Vagina (tissue), 2 donors: ENCODE measurements at places on chromosomes 6 and 20. TPM values are rescaled to one million over a fixed set of nuclear protein-coding genes. Genes with fewer than 3 reads are reported as not detected.

- H3K27me3 ChIP-seq: no peaks in the 10 kb centered on the region
- no peak for DNase-seq
- H3K27ac ChIP-seq: no peak overlapping the region
- H3K36me3 ChIP-seq: no peaks in the 10 kb centered on the region
These were observed 81.3 kb downstream of the SEL1L2 start for GRCh38 chr20:13909067-13909466.

The C20orf144 gene
- total RNA-seq: not detected

- H3K36me3 ChIP-seq: peaks cover 9% of the 10 kb centered on the region
- peaks cover 18% of the 10 kb centered on the region for H3K4me1 ChIP-seq
- no peaks in the 10 kb centered on the region for H3K27me3 ChIP-seq
- no peak for DNase-seq
These were observed 13.5 kb downstream of the NCOA7 start for GRCh38 chr6:125804264-125804663.

The NPBWR2 gene
- total RNA-seq: not detected

DNA sequence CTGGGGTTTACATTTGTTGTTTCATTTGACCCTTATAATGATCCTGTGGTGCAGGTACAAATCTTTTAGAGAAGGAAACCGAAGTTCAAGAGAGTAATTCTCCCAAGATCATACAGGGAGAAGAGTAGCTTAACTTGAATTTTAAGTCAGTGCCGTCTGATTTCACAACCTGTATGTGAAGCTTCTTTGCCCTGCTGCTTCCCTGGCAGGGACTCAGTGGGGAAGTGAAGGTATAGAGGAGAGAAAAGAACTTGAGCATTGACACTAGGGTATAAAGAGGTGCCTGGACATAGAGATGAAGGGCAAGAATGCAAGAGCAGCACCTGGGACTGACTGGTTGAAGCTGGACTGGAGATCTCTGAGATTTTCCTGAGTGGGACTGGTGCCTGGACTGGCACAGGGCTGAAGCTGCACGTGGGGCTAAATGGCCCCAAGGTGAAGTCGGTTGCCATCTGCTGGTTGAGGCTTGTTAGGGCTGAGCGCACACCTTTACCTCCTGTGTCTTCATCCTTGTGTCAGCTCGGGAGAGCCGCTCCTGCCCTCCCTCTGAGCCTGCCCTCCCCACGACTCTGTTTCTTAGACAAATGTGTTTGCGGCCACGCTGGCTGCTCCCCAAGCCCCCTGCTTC is 41.8 kb downstream of the FARS2 start:
- H3K27ac ChIP-seq: no peak overlapping the region
- no peak for DNase-seq
- H3K4me1 ChIP-seq: peaks cover 17% of the 10 kb centered on the region
- no peak overlapping the region for H3K4me3 ChIP-seq
- no peaks in the 10 kb centered on the region for H3K27me3 ChIP-seq

The MRAP2 gene
- total RNA-seq: 4.2 TPM

- DNase-seq: no peak
- H3K27ac ChIP-seq: no peak overlapping the region
- H3K27me3 ChIP-seq: no peaks in the 10 kb centered on the region
- no peak overlapping the region for H3K4me3 ChIP-seq
- H3K4me1 ChIP-seq: no peaks in the 10 kb centered on the region
These were observed 17.7 kb downstream of the LOC128125822 start for GRCh38 chr6:63589952-63590411.

DNA sequence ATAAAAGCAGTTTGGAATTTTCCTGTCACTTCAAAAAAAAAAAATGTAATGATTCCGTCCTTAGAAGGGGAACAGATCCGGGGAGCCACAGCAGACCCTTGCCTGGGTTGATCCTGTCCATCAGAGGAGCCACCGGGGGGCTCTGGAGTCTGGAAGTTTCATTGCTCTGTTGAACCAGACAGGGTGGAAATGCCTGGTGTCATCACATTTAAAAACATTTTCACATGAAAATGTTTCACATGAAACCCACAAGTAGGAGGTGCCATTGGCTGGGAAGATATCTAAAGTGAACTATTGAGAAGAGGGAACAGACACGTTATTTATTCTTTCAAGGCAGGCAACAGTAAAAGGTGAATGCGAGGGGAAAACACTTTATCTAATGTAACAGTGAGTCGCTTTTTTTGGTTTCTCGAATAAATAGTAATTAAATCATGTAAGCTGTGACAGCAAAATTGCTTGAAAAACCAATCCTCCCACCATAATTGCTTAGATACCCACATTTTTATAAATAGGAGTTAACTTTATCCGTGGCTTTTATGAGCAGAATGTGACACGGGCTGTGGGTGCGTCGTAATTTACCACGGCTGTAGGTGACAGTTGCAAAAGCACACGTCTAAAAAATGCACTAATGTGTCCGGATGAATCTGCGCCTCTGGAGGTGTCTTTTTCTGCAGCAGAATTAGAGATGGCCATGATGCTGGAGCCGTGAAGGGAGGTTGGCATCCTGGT is 323.4 kb downstream of the TAF4 start:
- DNase-seq: no peak
- no peaks in the 10 kb centered on the region for H3K4me1 ChIP-seq
- H3K4me3 ChIP-seq: no peak overlapping the region
- no peaks in the 10 kb centered on the region for H3K36me3 ChIP-seq
- H3K27me3 ChIP-seq: no peaks in the 10 kb centered on the region

DNA sequence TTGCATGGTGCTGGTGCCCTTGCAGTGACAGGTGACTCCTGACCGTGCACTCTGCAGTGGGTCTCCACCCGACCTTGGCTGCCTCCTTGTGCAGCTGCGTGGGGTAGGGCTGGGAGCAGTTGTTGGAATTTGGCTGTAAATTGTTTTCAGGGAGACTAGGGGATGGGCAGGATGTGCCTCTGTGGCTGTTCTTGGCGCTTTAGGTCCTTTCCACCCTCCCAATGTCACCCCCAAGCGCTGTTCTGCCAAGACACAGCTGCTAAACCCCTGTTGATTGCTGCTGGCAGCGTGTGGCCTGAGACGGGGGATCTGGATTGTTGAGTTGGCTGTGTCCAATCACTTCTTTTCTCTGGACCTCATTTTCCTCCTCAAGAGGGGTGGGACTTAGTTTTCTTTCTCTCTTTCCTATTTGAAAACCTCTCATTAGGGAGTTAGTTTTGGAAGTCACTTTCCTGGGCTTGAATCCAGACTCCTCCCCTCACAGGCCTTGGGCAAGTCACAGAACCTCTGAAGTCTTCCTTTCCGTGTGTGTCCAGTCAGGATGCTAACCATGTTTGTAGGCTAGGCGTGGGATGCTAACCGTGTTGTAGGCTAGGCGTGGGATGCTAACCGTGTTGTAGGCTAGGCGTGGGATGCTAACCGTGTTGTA is 8.5 kb downstream of the IGF2R start:
- H3K4me1 ChIP-seq: peaks cover 92% of the 10 kb centered on the region
- DNase-seq: no peak
- H3K27me3 ChIP-seq: no peaks in the 10 kb centered on the region

The CTCFL gene
- not detected for total RNA-seq

The BPI gene
- total RNA-seq: not detected

DNA sequence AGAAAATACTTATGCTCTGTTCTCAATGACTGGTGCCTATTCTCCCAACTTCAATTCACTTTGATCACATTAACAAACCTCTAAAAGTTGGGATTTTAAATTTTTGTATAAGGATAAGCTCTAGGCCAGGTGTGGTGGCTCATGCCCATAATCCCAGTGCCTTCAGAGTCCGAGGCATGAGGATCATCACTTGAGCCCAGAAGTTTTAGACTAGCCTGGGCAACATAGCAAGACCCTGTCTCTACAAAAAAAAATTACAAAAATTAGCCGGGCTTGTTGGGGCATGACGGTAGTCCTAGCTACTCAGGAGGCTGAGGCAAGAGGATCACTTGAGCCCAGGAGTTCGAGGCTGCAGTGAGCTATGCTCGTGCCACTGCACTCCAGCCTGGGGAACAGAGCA is 3.9 kb downstream of the SSR1 start:
- H3K27me3 ChIP-seq: no peaks in the 10 kb centered on the region
- peaks cover 46% of the 10 kb centered on the region for H3K36me3 ChIP-seq
- no peak for DNase-seq

The SLC44A4 gene
- total RNA-seq: 5.9 TPM
